Fibroblast of skin of left quadriceps (primary cell): ENCODE measurements at places on chromosomes 11 and 22.

DNA sequence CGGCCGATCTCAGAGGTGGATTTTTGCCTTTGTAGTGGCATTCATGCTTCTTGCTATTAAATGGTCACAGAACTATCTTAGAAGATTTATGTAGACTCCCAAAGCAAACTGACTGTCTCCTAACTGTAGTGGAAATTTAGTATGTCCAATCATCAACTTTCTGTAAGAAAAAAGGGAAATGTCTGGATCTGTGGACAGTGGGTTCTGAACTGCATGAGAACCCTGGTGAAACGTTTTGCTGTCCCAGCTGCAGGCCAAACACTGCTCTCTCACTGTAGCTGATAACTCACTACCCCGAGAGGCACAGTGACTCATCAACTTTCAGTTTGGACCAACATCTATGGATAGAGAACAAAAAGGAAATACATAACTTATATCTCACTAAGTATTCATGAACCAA lies 387.1 kb downstream of the SOX6 start:
- DNase-seq = peak; percentile 56

- no peak for DNase-seq
Observed at GRCh38 chr22:23534201-23534850, 45.8 kb downstream of the IGLL1 start.

- no peak for DNase-seq
Observed at GRCh38 chr22:38271101-38271500, 1.7 kb downstream of the TMEM184B start.

GRCh38 chr11:92461447-92461846 lies 236.8 kb downstream of the FAT3 start:
- DNase-seq = no peak

DNA sequence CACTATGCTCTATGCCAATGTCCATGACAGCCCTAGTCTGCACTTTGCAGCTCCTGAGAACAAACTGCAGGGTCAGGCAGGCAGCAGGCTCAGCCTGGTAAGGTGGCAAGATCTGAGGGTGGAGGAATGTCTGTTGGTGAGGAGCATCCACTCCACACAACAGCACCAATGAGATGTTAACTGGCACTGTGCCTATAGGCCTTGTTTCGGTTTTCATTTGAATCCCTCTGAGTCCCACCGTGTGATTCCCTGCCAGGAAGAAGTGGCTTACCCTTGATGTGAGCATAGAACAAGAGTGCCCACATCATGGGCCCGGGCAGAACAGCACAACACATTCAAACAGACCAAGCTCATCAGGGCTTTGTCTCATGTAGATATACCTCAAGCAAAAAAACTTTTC lies 44.1 kb upstream of the CHRM4 start:
- DNase-seq = no peak

DNA sequence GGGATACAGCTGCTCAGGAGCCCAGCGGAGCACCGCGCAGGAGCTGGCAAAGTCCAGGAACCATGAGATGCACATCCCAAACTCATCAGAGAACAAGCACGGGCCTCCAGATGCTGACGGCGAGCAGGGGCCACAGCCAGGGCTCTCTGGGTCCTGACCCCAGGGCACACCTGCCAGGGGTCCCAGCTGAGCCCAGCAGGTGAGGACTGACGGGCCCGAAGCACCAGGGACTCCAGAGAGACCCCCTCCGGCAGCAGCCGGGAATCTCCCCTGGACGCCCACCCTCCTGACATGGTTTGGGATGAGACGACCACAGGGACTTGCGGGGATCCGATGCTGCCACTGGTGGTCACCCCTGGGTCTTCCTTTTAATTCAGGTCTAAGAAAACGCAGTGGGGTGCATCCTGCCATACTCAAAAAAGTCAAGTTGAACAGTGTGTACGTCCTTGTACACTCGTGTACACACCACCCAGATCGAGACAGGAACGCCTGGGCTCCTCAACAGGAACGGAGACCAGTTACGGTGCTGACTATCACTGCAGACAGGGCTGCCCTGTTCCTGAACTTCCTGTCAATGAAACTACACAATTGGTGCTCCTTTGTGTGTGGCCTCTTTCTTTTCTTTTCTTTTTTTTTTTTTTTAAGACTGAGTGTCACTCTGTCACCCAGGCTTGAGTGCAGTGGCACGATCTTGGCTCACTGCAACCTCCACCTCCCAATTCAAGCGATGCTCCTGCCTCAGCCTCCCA lies 21.9 kb downstream of the TTLL8 start:
- no peak for DNase-seq

DNA sequence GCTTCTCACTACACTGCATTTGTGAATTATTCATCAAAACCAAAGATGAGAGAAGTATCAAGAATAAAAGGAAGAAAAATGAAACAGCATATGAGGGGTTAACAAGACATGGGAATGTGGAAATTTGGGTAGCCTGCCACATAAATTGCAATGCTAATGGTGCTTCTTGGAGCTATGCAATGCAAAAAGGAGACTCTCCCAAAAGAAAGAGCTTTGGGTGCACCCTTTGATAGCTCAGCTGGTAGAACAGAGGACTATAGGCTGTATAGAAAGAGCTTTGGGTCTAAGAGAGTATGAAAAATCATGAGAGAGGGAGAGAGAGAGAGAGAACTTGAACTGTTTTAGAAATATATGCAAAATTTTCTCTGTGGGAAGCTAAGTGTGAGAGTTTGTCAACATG lies 26.3 kb downstream of the SPA17 start:
- no peak for DNase-seq

GRCh38 chr11:69203381-69203780 lies 47.6 kb downstream of the SMIM38 start:
- no peak for DNase-seq

DNA sequence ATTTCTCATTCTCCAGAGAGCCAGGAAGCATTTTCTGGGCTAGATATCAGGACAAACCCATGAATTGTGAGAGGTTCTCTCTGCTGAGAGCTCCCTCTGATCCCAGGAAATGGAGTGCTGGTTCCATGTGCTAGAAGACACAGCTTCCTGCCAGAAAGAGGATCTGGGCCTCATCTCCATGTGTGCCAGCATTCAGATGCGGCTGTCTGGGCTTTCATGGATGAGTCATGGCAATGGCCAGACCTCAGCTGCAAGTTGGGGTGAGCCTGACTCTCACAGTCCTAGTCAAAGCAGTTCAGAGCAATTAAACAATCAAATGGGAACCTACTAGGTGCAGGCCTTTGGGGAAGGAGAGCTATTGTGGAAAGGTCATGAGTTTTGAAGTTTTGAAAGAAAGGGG lies 82.3 kb upstream of the EED start:
- DNase-seq = peak; percentile 64

DNA sequence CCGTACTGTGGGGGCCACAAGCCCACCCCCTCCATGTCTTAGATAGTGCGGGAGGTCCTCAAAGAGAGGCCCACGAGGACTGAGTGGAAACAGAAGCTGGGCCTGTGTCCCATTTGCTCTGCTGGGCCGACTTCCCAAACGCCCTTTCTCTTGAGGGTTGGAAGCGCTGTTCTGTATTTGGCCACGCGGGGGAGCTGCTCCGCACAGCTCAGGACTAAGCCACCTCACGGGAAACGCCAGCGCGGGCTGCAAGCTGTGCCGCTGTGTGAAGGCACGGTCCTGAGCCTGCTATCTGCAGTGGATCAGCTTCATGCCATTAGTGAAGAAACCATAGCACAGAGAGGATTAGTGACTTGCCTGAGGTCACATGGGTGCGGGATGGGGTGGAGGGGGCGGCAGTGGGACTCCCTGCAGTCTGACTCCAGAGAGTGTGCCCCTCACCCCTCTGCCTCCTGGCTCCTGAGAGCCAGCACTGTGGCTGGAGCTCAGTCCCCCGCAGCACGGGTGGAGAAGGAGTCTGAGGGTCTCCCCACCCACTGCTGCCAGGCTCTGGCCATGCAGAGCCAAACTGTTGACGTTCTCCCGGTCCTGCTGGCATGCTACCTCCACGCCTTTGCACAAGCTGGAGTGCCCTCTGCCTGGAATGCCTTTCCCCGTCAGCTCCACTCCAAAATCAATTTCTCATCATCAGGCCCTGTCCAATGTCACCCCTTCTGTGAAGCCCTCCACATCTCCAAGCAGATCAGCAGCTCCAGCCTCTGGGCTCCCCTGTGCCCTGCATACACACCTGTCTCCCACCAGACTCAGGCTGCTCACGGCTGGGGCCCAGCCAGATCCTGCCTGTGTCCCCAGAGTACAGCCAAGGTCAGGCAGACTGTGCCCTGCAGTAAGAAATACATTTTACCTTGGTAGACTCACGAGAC lies 51.5 kb upstream of the LRRC32 start:
- peak; percentile 40 for DNase-seq

DNA sequence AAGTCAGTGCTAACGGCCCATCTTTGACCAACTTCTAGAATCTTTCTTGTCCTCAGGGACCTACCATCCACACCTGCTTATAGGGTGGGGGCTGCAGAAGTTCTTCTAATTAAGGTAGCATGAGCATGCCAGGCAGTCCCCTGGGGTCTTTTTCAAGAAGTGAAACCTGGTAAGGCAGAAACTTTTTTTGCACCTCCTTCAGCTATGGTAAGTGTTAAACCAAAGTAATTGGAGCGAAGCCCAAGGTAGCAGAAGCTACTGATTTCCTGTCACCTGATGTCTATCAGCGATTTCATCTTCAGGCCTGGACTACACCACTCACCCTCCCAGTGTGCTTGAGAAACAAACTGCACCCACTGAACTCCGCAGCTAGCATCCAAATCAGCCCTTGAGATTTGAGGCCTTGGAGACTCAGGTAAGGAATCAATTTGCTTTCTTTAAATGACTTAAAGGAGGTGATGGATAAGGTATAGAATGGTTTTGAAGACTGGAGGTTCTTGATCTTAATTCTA lies at the start of gene MS4A1:
TSS of gene MS4A1 (plus strand) at position 317 of the 512 bp plus-strand sequence. CDS start 6,528 bp downstream, outside the sequence.
- DNase-seq = no peak

- DNase-seq = no peak
Observed at GRCh38 chr22:30198921-30199320, 47.6 kb downstream of the LIF start.

DNA sequence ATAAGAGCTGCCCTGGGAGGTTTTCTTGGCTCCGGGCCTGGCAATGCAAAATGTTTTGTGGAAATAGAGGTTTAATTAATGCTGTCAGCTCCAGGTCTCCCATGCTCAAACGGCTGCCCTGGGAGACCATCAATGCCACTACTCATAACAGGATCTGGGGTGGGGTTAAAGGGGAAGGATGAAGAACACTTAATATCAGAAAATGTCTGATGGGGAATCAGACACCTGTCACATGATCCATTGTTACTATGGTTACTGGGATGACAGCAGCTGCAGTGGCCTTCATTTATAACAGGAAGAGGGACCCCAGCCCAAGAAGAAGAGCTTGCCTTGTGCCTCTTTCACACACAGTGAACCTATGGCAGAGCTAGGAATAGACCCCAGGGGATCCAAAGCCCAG lies 2.2 kb upstream of the SYT13 start:
- no peak for DNase-seq

GRCh38 chr11:44264761-44265160 lies 45.2 kb downstream of the ALX4 start:
- DNase-seq = no peak

DNA sequence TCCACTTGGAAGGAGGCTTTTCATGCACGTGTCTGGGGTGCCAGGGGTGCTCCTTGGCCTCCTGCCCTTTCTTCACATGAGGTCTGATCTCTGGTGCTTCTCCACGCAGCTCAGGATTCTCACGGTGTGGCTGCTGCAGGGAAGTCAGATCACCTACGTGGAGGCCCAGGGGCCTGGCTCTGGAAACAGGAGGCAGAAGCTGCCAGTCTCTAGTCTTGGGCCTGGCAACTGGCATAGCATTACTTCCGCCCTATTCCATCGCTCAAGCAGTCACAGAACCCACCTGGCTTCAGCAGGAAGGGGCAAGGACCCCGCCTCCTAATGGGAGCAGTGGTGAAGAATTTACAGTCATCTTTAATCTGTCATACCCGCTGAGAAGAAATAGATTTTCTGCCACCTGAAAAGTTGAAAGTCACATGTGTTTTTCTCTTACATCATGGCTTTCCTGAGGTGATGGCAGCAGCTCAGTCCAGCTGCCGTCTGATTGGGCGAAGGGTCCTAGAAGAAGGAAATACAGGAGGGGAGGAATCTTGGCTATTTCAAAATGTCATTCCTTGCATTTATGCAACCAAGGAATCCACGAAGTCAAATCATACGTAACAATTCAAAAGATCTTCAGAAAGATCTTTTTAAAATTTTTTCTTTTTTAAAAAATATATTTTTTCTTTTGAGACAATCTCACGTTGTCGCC lies 50.1 kb upstream of the DKK3 start:
- DNase-seq = no peak
